ENCODE measurements at places on chromosomes 6 and 20. TPM values are rescaled to one million over a fixed set of nuclear protein-coding genes. Genes with fewer than 3 reads are reported as not detected.

RGS17 gene
- 1.0 TPM for total RNA-seq

GRCh38 chr6:95087394-95088097 lies 489.8 kb upstream of the MANEA start:
- no peak for DNase-seq

CALHM6 gene
- total RNA-seq: 2.3 TPM

MCCD1 gene
- total RNA-seq: not detected

ANKRD66 gene
- not detected for total RNA-seq

RHAG gene
- total RNA-seq: not detected

RARS2 gene
- 15.8 TPM for total RNA-seq

GRCh38 chr6:37565267-37566110 lies 65.8 kb upstream of the CCDC167 start:
- DNase-seq: no peak

- DNase-seq: no peak
Observed at GRCh38 chr6:31419842-31420241, 16.4 kb downstream of the MICA start.

- no peak for DNase-seq
Observed at GRCh38 chr6:135236732-135237131, 55.6 kb downstream of the MYB start.

SSTR4 gene
- total RNA-seq: not detected

GRCh38 chr6:138403324-138403800 lies 661 bp upstream of the HEBP2 start:
- peak; percentile 34 for DNase-seq

GRCh38 chr20:57501461-57502335 lies 23.2 kb downstream of the CTCFL start:
- no peak for DNase-seq

TUBB2B gene
- total RNA-seq: 10.6 TPM

- DNase-seq: no peak
Observed at GRCh38 chr20:5135363-5136012, 8.7 kb downstream of the CDS2 start.

DNA sequence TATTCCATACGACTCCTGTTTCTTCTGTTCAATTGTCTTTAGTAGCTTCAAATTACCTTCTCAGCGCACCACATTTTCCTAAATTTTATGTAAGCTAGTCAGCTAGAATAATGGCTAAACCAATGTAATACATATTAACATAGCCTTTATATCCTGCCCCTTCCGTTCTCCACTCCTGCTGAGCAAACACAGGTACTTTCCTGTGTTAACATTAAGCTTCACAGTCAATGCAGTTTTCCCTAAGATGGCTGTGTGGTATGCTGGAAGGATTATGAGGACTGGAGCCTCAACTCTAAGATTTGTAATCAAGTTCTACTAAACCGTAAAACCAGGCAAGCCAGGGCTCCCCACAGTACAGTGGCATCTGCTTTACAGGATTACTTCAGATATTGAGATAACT lies 29.4 kb downstream of the HTR1B start:
- DNase-seq: no peak

- no peak for DNase-seq
Observed at GRCh38 chr20:40798066-40798465, 109.0 kb upstream of the MAFB start.

All from body of pancreas (tissue), 4 donors.